Stomach (tissue), 19 donors: ENCODE measurements at places on chromosomes 7 and 10.

GRCh38 chr10:61931620-61932332, 30.3 kb downstream of the ARID5B start:
- no peak for DNase-seq

DNA sequence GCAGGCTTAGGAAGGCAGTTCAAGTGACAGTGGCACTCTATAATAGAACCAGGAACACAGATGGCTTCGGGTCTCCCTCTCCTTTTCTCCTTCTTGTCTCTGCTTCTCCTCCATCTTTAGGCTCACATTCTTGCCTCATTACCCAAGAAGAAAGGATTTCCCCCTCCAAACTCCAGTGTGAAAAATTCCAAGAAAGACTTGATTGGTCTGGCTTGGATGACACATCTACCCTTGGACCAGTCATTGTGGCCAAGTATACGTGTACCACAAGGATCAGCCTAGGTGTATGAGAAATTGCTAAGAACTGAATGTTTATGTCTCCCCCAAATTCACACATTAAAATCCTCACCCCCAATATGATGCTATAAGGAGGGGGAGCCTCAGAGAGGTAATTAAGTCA, 53.9 kb downstream of the PRTFDC1 start:
- no peak for DNase-seq

DNA sequence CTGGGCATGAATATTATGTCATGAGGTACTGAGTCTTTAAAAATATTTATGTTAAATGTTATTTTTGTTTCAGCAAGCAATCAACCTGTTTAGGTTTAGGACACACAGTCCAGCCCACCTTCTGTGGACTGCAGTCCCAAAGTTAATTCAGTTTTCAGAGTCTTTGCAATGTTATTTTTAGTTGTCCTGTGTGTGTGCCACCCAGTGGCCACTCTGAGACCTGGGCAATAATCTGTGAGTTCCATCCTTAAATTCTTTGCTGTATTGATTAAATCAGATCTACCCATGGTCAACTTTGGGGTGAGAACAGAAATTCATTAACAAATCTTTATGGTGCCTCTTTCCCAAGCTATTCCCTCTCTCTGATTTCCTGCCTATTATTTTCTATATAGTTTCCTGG, 415.1 kb downstream of the CCSER2 start:
- no peak for DNase-seq

DNA sequence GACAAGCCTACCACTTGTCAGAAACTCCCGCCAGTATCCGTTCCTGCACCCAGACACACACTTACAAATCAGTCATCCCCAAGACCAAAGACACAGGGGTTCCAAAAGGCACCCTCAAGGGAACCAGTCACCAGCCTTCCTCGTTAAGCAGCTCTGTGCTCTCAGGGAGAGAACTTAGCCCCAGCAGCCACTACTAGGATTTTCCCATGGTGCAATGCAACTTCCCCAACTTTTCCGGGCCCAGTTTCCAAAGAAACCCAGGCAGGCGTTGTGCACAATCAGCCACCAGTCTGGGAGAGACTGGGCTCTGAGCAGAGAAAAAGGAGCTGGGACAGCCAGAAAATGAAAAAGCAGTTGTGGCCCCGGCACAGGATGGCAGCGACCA, 1.2 kb downstream of the DLG5 start:
- no peak for DNase-seq

DNA sequence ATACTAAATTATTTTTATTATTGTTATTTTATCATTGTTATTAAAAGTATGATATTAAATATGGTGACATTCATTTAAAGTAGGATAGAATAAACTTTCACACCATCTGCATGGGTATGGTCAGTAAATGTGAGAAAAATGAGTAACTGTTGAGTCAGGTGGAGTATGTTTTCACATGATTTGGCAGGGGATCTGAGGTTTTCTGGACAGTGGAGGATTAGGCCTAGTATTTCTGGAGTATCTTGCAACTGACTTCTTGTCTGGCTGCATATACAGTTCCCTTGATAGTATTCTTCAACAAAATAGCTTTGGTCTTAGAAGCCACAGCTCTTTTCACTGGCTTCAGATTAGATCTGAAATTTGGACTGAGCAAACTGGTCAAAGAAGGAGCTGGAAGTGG, 54.5 kb downstream of the GBF1 start:
- no peak for DNase-seq

DNA sequence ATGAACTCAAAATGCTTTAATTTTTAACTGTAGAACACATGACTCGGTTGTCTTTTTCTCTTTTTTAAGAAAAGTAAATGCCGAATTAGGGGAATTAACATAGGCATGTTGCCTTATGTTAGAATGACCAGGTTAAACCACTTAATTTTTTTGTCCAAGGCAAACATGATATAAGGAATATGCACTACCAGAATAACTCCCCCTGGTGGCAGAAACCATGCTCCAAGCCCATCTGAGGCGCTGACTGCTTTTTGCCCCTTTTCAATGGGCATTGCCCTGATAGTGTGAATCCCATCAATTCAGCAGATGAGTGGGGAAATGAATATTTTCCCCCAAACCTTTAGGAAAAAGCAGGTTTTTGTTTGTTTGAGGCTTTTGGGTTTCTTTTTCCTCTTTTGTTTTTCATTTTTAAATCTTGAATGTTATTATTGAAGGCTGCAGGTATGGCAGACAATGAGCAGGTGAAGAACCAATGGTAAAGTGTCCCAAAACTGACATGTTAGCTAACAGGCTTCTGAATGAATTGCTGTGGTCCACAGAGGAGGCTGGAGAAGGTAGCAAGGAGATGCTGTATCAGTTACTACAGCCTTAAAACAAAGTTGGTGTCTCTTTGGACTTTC, 284.3 kb downstream of the SORCS3 start:
- peak; percentile 64 for DNase-seq

DNA sequence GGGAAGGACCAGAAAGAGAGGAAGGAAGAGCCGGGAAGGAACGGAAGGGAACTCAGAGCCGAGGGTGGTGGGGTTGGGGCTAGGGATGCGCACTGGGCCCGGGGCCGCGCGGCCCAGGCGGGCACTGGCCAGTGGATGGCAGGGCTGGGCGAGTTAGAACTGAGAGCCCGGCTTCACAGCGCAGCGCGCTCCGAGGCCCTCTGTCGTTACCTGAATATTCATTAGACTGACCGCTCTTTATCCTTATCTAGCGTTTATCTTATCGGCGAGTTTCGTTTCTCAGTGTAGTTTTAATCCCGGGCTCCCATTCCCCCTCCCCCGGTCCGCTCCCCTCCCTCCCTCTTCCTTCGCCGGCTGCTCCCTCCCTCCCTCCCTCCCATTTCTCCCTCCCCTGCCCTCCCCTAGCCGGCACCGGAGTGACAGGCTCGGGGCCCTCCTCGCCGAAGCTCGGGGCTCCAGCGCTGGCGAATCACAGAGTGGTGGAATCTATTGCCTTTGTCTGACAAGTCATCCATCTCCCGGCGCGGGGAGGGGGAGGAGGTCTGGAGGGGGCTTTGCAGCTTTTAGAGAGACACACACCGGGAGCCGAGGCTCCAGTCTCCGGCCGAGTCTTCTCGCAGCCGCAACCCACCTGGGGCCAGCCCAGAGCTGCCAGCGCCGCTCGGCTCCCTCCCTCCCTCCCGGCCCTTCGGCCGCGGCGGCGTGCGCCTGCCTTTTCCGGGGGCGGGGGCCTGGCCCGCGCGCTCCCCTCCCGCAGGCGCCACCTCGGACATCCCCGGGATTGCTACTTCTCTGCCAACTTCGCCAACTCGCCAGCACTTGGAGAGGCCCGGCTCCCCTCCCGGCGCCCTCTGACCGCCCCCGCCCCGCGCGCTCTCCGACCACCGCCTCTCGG, at the start of gene PAX2:
PAX2 (plus strand) TSS at position 596 of the 895 bp plus-strand sequence. CDS start 679 bp downstream, outside the sequence.
- no peak for DNase-seq

DNA sequence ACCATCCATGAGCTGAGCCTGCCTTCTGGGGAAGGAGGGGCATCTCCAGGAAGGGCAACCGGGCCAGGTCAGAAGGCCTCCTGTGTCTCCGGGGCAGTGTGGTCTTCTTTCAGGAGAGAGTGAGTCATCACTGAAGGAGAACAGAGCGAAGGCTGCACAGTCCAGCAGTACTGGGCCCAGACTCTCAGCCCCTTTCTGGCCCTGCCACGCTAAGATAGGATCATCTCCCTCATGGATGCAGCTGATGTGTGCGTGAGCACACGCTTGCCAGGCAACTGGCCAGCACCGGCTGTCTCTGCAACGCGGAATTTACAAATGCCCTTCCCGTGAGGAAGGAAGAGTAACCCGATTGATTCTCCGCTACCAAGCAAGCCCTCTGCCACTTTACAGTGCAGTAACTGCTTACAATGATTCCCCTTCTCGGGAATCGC, 328.2 kb downstream of the TNS3 start:
- peak; percentile 77 for DNase-seq

GRCh38 chr10:58175990-58176900, 91.4 kb downstream of the IPMK start:
- DNase-seq, result no peak

GRCh38 chr10:96524741-96525140, 11.0 kb upstream of the TLL2 start:
- DNase-seq, result no peak

DNA sequence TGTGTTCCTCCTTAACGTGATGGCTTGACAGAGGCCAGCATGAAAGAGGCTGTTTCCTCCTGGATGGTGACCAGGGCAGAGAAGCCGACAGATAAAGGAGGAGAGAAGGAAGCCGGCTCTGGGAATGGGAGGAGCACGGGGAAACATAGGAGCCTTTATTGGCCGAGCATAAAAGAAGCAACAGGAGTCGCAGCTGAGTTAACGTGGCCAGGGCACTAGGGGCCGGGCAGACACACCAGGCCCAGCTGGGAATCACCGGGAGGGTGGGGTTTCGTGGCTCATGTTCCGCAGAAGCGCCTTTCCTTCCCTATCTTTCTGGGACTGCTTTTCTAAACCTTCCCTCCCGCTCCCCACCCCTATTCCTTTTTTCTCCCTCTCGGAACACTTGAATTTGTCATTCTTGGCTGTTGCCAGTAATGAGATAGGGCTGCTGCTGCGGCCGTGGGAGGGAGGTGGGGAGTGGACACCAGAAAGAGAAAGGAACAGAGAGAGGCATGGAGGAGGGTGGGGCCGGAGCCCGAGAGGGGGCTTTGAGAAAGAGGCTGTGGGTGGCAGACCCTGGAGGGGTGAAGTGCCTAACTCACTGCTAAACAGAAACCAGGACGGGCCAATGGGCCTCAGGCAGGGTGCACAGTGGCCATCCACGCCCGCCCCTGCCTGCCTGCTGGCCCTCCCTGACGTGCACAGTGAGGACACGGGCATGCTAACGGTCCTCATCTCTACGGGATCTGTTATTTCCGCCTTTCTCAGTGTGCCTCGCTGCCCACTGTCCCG, 65.2 kb downstream of the COL13A1 start:
- peak; percentile 36 for DNase-seq

DNA sequence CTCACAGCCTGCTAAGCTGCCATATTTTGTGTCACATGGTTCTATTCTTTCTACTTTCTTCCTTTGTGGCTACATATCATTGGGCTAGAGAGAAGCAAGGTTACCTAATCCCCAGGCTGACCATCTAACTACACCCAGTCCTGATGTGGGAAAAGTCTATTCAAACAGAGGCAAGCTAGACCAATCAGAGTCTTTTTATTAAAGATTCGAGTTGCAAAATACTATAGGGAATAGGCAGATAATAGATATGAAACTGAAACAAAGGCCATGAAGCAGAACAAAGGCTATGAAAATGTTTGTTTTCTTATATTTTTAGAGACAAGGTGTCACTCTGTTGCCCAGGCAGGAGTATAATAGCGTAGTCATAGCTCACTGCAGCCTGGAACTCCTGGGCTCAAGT, 36.7 kb downstream of the MTERF1 start:
- DNase-seq, result no peak

GRCh38 chr7:1692515-1693418, 22.7 kb downstream of the ELFN1 start:
- peak; percentile 3 for DNase-seq

DNA sequence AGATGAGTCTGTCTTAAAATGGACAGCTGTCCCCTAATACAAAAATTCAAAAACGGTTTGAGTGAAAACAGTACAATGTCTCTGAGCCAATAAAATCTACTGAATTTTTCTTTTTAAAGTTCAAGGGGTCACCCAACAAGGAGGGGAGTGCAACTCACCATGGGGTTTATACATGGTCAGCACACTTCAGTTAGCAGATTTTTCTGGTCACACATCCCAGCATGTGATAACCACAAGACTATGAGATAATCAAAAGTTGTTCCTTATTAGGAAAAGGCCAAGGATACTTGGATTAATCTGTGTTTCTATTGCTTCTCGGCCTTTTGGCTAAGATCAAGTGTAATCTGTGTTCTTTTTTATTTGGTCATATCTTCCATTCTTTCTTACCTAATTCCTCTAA, 31.6 kb downstream of the ABCB5 start:
- DNase-seq, result no peak

GRCh38 chr10:54667136-54667535, 133.9 kb downstream of the PCDH15 start:
- no peak for DNase-seq

GRCh38 chr10:80582286-80582960, 44.7 kb downstream of the SH2D4B start:
- DNase-seq, result peak; percentile 70

GRCh38 chr7:155231941-155232340, 65.7 kb upstream of the INSIG1 start:
- no peak for DNase-seq

DNA sequence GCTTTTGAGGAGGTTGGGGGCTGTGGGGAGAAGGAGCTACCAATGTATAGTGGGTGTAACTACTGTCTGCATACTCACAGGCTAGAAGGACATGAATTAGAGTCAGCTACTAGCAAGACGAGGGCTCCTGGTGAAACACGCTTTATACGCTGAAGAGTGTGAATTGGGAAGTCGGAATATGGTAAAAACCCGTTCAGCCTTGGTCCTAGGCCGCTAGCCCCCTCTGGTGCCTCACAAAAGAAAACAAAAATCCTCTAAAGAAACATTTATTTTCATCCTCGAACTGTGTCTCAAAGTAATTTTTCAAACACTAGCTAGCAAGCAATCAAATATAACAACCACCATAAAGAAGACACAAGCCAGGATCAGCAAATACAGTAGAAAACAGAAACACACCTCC, 338.1 kb upstream of the SEMA3C start:
- no peak for DNase-seq

DNA sequence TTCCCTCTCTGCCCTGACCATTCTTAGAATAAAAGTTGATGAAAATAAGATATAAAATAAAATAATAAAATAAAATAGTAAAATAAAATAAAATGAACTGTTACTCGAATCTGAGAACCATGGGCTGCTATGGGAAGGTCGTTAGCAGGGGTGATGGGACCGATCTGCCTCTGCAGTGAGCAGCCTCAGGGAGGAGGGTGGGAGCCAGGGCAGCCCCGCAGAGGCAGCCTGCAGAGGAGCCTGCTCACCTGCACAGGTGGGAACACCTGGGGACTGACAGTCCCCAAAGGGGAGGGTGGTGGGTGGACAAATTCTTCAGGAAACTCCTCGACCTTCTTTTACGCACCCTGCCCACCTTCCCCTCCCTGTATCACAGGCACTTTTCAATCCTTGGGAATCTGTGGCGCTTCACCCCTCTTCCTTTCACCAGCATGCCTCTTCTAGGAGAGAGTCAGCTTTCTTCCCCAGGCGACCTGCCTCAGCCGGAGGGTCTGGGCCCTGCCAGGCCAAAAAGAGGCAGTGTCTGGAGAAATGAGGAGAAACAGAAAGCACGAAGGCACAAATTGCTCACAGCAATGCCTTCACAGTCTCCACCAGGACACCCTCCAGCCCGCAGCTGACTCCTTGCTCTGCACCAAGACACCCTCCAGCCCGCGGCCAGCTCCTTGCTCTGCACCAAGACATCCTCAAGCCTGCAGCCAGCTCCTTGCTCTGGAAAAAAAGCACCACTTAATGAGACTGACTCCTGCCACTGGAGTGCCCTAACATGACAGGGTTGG, 368.4 kb upstream of the SHH start:
- no peak for DNase-seq
